ENCODE measurements at places on chromosomes 16 and 17. TPM values are rescaled to one million over a fixed set of nuclear protein-coding genes. Genes with fewer than 3 reads are reported as not detected.

GRCh38 chr16:89727406-89728120 lies 6.2 kb downstream of the ZNF276 start:
- no peak for DNase-seq

DNA sequence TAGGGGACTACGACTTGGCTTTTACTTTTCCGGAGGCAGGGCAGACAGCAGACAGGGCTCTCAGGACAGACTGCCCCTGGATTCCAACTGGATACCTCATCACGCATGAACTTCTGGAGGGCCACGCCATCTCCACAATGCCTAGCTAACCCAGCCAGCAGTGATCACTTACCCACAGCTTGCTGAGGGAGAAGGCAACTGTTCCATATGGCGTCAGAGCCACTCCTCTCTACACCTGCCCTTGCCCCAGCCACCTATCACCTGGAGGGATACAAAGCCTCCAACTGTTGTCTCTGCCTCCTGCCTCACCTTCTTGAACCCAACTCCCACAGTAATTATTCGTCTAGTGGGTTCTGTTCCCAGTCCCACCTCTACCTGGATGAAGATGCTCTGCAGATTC lies 8.8 kb downstream of the MYO19 start:
- no peak for DNase-seq

DNA sequence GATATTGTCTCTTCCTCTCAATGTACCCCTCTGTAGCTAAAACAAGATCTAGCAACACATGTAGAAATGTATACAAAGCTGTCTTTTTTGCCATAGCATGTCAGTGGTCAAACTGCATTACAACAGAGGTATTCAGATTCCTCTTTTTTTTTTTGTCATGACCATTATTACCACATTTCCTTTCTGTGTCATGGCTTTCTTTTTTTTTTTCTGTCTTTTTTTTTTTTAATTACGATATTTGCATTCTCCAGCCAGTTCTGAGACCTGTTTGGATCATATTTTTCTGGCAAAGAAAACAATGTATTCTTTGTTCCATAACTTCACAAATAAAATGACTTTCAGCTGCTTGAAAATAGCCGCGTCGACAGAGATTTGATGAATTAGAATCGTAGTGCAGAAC lies 27.4 kb upstream of the CAPNS2 start:
- DNase-seq, result no peak

DNA sequence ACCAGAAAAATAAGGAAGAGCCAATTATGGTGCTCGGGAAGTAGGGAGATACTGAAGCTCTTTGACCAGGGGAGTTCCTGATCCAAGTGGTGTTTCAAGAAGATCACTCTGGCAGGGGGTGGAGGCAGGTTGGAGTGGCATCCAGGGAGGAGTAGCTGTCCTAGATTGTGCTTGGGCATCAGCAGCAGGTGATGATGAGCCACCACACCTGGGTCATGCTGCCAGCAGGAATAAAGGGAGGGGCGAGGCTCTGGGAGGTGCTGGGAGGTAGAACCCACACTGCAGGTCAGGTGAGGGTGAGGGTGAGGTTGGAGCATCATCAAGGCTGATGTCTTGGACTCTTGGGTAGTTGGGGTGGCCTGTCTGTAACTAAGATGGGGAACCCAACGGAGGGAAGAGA lies 35.4 kb upstream of the ADGRG1 start:
- DNase-seq, result no peak

DNA sequence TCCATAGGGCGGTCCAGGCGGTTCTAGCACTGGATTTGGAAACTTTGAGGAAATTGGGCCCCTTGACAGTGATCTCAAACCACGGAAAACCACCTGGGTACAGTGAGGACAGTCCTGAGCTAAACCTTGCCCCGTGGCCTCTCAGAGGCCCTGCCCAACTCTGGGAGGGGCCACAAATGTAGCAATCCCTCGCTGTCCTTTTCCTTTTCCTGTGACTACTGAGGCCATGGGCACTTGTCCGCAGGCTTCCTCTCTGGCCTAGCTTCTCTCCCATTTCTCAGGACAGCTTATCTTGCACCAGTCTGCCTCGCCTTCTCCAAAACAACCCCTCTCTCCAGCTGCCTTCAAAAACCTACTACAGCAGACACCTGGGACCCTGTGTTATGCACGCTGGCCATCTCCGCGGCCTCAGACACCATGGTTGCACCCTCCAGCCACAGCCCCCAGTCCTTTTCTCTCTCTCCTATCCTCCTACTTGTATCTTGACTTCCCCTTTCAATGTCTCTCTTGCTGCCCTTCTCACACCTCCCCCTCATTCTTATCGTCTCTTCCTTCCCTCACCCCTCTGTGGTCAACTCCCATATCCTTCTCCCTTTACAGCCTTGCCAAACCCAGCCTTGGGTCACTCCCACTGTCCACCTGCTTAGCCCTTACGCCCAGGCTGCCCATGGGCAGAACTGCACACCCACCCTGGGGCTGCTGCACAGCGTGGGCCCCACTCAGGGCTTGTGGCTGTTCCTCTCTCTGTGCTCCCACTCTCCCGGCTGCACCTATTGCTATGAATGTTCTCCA lies 7.6 kb downstream of the SCPEP1 start:
- no peak for DNase-seq

The MAPT gene
- total RNA-seq, result 0.94 TPM

The FN3K gene
- total RNA-seq, result 56.3 TPM

DNA sequence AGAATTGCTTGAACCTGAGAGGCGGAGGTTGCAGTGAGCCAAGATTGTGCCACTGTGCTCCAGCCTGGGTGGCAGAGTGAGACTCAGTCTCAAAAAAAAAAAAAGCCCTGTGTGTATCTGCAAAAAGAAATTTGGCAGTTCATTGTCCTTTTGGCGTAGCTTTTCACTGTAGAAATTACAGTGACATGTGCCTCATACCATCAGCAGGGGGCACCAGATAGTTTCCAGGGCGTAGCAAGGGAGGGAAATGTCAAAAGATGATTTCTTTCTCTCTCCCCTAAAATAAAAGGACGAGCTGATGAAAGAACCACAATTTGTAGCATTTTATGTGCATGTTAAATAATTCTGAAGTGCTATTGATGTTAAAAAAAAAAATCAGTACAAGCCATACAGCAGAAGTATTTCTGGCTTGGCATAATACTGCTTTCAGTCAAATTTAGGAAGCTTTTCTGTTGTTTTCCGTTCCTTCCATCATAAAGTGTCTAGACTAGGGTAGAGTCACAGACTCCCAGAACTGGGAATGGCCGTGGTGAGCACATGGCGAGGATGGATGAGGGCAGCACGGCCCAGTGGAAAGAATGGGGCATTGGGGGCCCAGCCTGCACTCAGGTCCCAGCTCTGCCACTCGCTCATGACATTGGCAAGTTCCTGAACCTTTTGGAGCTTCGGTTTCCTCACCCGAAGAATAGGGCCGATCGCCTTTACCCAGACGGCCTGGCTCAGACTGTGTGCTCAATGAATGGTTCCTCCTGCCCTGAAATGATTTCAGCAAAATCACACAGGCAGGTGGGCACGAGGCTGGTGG lies 59.8 kb upstream of the RPH3AL start:
- peak; percentile 77 for DNase-seq

DNA sequence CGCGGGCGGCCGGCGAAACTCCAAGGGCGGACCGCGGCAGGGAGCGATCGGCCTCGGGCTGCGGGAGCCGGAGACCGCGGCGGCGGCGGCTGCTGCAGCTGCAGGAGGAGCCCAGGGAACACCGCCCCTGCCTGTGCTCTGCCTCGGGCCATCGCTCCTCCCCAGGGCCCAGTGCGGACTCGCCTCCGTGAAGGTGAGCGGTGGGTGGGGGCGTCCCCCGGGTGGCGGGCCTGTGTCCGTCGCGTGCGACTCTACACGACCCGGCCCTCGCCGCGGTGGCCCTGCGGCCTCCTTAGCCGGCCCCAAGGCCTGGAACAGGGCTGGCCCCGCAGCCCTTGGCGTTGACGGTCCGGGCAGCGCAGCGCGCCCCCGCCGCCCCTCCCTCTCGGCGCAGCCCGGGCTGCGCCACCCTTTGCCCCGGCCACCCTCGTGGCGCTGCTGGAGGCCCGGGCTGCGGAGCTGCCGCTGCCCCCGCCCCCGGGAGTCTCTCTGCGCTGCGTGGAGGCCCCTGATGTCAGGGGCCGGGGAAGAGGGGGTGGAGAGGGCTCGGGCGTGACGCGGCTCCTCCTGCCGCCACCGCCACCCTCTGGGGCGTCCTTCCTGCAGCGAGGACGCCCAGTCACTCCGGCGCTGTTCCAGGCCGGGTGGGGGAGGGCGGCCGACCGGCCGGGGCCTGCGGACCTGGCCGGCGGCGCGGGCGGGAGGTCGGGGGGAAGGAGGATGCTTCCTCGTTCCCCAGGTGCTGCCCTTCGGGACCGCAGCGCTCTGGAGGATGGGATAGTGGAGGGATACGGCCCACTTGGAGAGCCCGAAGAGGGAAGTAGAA lies 485 bp downstream of the DYNLL2 start:
- DNase-seq, result peak; percentile 81

The PYY gene
- total RNA-seq, result not detected

- DNase-seq, result peak; percentile 80
Measured at GRCh38 chr17:45385331-45385997, 47.2 kb downstream of the ARHGAP27 start.

DNA sequence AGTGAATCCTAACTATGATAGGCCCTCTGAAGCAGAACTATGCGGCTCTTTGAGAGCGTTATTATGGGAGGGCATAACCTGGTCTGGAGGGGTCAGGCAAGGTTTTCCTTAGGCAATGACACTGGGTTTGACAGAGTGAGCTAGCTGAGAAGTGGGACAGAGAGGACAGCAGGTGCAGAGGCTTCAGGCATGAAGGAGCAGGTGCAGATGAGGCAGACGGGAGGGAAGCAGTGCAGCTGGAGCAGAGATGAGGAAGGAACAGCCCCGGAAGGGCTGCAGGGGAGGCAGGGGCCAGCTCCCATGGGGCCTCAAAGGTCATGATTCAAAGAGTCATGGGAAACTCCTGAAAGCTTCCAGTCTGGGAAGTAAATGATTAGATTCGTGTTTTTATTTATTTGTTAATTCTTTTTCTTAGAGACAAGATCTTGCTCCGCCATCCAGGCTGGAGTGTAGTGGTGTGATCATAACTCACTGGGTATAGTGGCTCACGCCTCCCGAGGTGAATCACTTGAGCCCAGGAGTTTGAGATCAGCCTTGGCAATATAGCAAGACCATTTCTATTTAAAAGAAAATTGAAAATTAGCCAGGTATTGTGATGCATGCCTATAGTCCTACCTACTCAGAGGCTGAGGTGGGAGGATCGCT lies 5.4 kb downstream of the MARCHF10 start:
- no peak for DNase-seq

The FOXL1 gene
- total RNA-seq, result 12.4 TPM

GRCh38 chr17:8122422-8122923 lies 1.4 kb downstream of the HES7 start:
- no peak for DNase-seq

DNA sequence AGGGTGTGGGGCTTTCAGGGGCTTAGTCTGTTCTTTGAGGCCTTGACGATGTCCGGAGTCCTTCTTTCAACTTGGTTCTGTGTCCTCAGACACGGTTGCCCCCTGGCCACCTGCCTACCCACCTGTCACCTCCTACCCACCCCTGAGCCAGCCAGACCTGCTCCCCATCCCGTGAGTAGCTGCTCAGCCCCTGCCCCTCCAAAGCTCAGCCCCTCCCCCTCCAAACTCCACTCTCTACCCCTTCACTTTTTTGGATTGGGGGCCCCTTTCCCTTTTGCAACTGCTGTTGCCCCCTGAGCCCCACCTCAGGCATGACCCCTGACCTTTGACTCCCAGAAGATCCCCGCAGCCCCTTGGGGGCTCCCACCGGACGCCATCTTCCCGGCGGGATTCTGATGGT lies 1.2 kb downstream of the LAT start:
- no peak for DNase-seq

The SCGB1C2 gene
- not detected for total RNA-seq

DNA sequence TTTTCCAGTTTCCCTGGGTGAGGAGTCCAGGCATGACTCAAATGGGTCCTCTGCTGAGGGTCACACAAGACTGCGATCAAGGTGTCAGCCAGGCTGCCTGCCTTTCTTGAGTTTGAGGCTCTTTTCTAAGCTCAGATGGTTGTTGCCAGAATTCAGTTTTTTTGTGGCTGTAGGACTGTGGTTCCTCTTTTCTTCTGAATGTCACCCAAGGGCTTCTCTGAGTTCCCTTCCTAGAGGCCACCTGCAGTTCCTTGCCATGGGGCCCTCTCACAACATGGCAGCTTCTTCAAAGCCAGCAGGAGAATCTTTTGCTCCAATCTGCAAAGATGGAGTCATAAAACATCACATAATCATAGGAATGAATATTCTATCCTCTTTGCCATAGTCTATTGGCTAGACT lies 17.5 kb downstream of the LIMD2 start:
- DNase-seq, result no peak

GRCh38 chr17:31389657-31390381 lies 1.7 kb upstream of the RAB11FIP4 start:
- no peak for DNase-seq

The RASD1 gene
- total RNA-seq, result 15.0 TPM

The NTN1 gene
- 4.0 TPM for total RNA-seq

The NPIPB2 gene
- total RNA-seq, result 22.7 TPM

The CES1 gene
- 3.0 TPM for total RNA-seq

GRCh38 chr16:78437352-78437968 lies 338.0 kb downstream of the WWOX start:
- DNase-seq, result peak; percentile 59

DNA sequence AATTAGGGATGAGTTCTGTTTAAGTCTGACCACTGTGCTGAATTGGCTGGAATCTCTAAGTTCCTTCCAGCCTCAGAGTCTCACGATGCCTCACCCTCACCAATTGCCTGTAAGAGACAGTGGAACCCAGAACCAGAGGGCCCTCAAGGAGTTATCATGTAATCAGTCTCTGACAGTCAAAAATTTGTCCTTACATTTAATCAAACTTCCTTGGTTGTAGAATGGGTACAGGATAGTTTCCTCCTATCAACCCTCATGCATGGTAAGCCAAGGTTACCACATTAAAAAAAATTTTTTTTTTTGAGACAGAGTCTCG lies 83.2 kb downstream of the CDK5R1 start:
- no peak for DNase-seq

The SCPEP1 gene
- total RNA-seq, result 150 TPM

GRCh38 chr16:11668623-11669379 lies 546 bp downstream of the SNN start:
- DNase-seq, result peak; percentile 54

- no peak for DNase-seq
Measured at GRCh38 chr17:72723711-72724110, 368.8 kb downstream of the SLC39A11 start.

GRCh38 chr16:15790458-15790857 lies 66.4 kb downstream of the MYH11 start:
- no peak for DNase-seq

- DNase-seq, result no peak
Measured at GRCh38 chr16:69796285-69797118, 34.4 kb downstream of the WWP2 start.

DNA sequence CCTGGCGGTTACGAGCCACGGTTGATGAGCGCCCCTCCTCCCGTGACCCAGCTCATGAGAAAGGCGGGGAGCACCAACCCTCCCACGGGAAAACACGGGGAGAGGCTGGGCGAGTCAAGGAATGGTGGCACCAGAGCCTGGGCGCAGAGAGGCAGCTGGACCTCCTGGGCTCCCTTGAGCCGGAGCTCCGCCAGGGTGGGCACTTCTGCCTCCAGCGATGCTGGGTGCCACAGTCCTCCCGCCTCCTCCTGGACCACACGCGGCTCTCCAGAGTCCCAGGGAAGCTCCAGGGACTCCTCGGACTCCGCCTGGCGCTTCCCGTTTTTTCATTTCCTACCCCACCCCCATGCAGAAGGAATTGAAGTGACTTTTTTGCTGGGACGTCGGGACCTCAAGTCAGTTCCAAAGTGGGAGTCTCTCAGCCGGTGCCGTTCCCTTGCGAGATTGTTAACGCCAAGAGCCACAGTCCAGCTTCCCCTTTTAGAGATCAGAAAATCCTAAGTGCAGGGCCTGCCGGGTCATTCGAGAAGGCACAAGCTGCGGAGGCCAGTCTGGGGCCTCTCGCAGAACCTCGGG lies 6.6 kb upstream of the CBX8 start:
- no peak for DNase-seq

- DNase-seq, result no peak
Measured at GRCh38 chr16:79008869-79009179, 591.7 kb downstream of the MAF start.
